Esophagus mucosa (tissue), 1 donor: ENCODE measurements at places on chromosomes 3 and 15. TPM values are rescaled to one million over a fixed set of nuclear protein-coding genes. Genes with fewer than 3 reads are reported as not detected.

DNA sequence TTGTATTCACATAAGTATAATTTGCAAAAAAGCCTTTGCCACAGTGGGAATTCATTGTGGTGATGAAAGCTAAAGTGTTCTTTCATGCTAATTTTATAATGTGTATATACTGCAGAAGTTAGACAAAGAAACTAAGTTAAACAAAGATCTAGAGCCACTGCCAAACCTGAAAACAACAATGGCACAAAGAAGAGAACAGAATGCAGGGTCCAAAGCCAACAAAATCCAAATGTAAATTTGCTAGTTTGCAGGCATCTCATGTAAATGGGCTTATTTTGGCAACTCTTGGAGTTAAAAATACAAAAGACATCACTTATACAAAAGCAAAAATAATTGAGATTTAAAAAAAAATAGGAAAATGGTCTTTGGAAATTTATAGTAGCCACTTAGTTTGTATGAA, 123.0 kb downstream of the TCF12 start:
- no peak for ATAC-seq

The CCR3 gene
- total RNA-seq, result not detected

- peak; percentile 74 for ATAC-seq
These were observed 53.5 kb downstream of the SUCNR1 start for GRCh38 chr3:151926956-151927355.

DNA sequence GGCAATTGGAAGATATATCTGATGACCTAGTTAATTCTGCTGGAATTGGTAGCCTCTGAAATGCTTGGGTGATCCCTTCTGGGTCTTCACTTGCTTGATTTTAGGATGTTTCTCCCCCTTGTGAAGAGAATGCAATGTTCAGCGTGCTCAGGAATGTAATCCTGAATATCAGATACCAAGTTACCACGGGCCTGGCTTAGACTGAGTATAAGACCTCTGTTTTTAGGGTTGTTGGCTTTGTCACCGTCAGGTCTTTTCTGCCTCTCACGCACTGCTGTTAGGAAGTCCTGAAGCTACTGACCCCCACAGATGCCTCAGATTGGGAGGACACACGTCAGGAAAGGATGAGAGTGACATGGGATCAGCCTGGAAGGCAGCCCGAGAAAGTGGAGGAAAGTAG, 198.5 kb downstream of the CDIN1 start:
- ATAC-seq, result no peak

The EPHA3 gene
- 0.40 TPM for total RNA-seq

GRCh38 chr3:178084938-178085816, 451.1 kb upstream of the KCNMB2 start:
- ATAC-seq, result no peak

GRCh38 chr3:65552434-65552833, 486.3 kb downstream of the MAGI1 start:
- ATAC-seq, result no peak

The CX3CR1 gene
- 0.84 TPM for total RNA-seq

DNA sequence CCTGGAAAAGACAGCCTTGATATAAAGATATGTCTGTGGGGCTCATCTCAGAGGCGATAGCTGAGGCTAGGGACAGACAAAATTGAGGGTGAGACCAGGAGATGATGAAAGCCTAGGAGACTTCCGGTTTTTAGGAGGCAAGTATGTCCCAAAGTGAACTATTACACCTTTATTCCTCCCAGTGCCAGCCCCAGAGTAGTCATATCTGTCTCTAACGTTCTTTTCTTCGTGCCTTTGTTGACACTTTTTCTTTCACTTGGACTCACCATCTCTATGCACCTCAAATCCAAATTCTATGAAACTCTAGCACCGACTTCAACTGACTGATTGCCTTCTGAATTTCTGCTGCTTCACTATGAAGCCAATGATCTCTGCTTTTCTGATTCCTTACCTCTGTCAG, 93.8 kb upstream of the RASGRP1 start:
- no peak for ATAC-seq

The ISLR2 gene
- 0.16 TPM for total RNA-seq

- peak; percentile 49 for ATAC-seq
These were observed 23.3 kb upstream of the MYO5C start for GRCh38 chr15:52318729-52319500.

The LMLN gene
- total RNA-seq, result 5.7 TPM

The PLA2G4E gene
- 18.1 TPM for total RNA-seq

GRCh38 chr15:68617001-68617400, 38.2 kb downstream of the CORO2B start:
- ATAC-seq, result no peak

The RPL39L gene
- total RNA-seq, result 12.0 TPM

The STXBP5L gene
- not detected for total RNA-seq

GRCh38 chr3:181402347-181402746, 309.4 kb upstream of the SOX2 start:
- no peak for ATAC-seq

The ZNF620 gene
- 0.56 TPM for total RNA-seq

The EPHB1 gene
- total RNA-seq, result 0.40 TPM

The PRSS50 gene
- not detected for total RNA-seq

- ATAC-seq, result peak; percentile 37
These were observed 10.1 kb upstream of the LMCD1 start for GRCh38 chr3:8491271-8492144.

- no peak for ATAC-seq
These were observed 788.7 kb upstream of the DPPA4 start for GRCh38 chr3:110126065-110126464.

The LYZL4 gene
- not detected for total RNA-seq

DNA sequence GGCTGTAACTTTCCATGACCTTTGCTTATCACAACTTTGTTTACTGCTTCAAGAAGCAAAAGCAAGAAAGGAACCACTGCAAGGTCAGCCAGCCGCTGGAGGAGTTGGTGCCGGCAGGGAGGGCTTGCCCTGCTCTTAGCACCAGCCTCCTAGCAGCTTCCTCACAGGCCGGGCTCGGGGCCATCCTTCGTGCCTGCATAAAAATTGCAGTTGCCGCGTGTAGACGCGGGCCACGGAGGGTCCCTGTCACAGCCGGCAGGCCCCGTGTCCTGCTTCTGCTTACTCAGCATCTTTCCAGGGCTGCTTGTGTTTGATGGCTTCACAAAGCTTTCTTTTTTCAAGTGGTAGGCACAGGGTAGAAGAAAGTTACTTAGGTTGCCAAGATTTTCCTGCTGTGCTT, 84.4 kb downstream of the PGPEP1L start:
- ATAC-seq, result no peak

DNA sequence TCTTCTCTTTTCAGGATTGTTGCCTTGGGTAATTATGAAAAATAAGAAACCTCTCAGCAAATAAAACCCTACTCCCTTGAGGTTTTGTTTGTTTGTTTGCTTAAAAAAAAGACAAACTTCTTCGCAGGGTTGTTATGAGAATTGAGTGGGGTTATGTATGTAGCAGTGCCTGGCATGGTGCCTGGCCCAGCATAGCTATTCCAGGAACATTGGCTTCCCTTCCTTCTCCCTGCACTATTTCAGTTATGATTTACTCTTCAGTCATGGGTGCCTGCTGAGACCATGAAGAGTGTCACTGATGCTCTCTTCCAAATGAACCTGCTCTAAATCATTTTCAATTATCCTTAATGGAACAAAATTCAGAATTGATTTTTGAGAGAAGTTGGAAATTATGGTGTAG, 283.5 kb upstream of the ROPN1 start:
- no peak for ATAC-seq

The SLC6A1 gene
- total RNA-seq, result 6.3 TPM

The CCDC39 gene
- not detected for total RNA-seq

DNA sequence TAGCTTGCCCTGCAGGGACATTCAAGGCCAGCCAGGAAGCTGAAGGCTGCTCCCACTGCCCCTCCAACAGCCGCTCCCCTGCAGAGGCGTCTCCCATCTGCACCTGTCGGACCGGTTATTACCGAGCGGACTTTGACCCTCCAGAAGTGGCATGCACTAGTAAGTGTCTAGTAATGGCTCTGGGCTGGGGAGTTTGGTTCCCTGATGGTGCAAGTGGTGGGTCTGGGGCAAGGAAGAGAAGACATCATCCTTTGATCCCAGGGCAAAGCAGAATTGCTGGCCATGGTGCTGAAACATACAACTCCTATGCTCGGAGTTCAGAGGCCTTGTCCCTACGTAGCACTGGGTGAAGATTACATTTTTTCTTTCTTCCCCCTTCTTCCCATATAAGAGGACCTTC, 311.4 kb downstream of the EPHB1 start:
- no peak for ATAC-seq

The CPN2 gene
- not detected for total RNA-seq

GRCh38 chr3:151867666-151868065, 5.8 kb upstream of the SUCNR1 start:
- no peak for ATAC-seq

The ANKRD63 gene
- not detected for total RNA-seq

The SLC12A1 gene
- not detected for total RNA-seq

GRCh38 chr3:146403792-146404191, 65.6 kb downstream of the PLSCR2 start:
- ATAC-seq, result peak; percentile 60

The PDCD7 gene
- 18.6 TPM for total RNA-seq

DNA sequence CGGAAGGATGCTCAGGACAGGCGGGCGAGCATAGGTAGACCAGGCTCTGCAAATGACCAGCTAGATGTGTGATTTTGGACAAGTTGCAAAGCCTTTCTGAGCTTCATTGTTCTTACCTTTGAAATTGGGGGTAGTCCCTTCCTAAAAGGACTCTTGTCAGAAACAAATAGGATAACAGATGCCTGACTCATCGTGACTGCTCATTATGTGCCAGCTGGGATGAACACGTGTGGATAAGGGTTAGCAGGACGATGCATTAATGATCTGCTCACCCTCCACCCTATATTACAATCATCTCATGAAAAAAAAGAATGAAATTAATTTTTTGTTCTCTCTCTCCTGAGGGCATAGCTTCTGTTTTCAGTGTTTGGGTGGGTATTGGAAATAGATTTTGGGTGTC, 223.4 kb downstream of the NR2F2 start:
- ATAC-seq, result no peak

DNA sequence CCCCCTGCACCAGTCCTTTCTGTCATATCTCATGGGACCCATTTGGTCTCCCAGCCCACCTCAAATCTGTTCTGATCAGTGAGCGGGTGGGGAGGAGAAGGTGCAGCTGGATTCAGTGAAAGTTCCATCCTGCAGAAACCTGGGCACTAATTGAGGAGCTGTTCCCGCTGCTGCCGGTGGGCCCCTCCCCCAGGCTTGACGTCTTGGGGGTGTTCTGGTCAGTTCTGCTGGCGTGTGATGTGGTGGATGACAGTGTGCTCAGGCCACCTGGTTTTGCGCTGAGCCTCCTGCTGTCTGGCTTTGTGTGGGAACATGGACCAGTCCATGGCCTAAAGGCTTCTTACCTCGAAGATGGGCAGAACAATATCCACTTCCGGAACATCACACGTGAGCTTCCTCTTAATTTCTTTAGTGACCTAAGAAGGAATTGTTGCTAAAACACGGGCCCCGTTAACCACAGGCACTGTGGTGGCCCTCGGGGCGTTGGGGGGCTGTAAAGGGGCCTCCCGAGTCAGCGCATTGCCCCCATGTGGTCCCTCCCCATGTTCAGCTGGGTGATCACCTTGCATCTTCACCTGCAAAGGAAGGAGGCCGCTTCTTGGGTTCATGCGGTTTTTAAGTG, 59.7 kb downstream of the RGMA start:
- ATAC-seq, result peak; percentile 4

GRCh38 chr3:143302638-143303171, 183.1 kb downstream of the CHST2 start:
- ATAC-seq, result peak; percentile 55

- ATAC-seq, result no peak
These were observed 31.4 kb downstream of the ETV5 start for GRCh38 chr3:186077466-186077865.

The MUSTN1 gene
- 0.40 TPM for total RNA-seq

DNA sequence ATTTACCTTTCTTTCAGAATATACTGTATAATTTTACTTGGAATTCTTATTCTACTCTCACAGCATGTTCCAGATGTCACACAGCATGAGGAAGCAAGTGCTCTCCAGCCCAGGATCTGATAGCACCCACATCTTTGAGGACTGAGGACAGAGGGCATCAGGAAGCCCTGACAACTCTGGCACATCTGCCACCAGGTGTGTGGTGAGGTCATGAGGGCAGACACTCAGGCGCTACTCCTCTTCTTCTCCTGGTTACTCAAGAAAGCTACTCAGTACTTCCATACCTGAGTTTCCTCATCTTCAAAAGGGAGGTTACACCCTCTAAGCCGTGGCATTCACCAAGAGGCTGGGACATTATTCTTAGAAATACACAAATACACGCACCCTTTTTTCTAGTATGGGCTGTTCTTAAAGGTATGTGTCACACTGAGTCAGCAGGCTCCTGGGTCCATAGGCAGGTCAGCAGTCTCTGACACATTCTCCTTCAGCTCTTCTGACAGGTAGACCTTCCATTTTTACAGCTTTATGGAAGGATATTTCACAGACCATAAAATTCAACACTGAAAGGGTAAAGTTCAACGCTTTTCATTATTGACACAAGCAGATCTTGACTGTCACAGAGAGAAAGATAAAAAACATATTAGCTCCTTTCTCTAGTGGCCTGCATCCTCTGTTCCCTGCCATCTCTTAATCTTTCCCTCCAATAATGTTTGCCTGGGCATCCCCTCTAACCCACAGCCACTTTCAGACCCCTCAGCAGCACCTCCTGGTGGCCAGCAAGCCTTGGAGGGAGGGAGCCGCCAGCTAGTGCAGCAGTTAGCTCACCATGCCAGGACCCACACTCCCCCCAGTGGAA, 103.2 kb upstream of the TJP1 start:
- ATAC-seq, result peak; percentile 97

DNA sequence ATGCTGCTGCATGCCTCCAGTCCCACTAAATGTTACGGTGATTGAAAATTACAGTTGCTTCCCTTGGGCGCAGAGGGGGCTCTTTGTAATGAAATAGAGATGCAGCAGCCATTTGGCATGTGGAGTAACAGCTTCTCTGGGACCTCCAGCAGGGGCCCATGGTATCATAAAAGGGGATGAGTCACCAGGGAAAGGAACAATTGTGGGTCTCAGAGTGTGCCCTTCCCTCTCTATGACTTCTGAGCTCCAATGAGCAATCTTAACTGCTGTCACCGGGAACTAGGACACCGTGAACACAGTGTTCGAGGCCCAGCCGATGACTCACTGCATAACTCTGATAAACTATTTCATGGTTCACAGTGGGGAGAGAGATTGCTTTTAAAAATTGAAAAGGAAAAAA, 164.8 kb upstream of the NUDT16 start:
- peak; percentile 47 for ATAC-seq
